ENCODE measurements at places on chromosomes 12 and 14.

DNA sequence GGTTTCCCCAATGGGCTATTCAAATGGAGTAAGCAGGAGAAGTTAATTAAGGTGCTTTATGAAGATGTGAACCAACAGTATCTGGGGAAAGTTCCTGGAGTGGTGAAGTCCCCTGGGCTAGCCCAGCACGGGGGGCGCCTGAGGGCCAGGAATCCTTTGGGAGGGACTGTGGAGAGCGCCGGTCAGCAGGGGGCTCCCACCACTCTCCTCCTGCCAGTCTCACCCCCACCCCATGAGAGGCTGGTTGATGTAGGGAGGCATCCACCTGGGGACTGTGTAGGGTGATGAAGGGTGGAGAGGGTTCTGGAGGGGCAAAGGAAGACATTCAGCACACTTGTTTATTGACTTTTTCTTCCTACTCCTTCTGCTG, 4.4 kb downstream of the CEBPE start:
- H3K36me3 ChIP-seq = no peaks in the 10 kb centered on the region
- DNase-seq = no peak
- H3K27ac ChIP-seq = peak overlapping the region; percentile 63
- H3K27me3 ChIP-seq = no peaks in the 10 kb centered on the region
- peaks cover 56% of the 10 kb centered on the region for H3K4me1 ChIP-seq

- H3K4me1 ChIP-seq = peaks cover 12% of the 10 kb centered on the region
- no peak for DNase-seq
- H3K27ac ChIP-seq = peak overlapping the region; percentile 97
- H3K36me3 ChIP-seq = peaks cover 14% of the 10 kb centered on the region
These were observed 1.4 kb downstream of the C1RL start for GRCh38 chr12:7107636-7108002.

GRCh38 chr14:100645196-100645981, 58.2 kb upstream of the BEGAIN start:
- H3K4me3 ChIP-seq = no peak overlapping the region
- H3K4me1 ChIP-seq = no peaks in the 10 kb centered on the region

GRCh38 chr14:32584079-32584478, 255.0 kb downstream of the AKAP6 start:
- H3K4me1 ChIP-seq = no peaks in the 10 kb centered on the region
- DNase-seq = no peak
- no peaks in the 10 kb centered on the region for H3K36me3 ChIP-seq
- no peak overlapping the region for H3K27ac ChIP-seq

- no peak overlapping the region for H3K27ac ChIP-seq
- H3K27me3 ChIP-seq = no peaks in the 10 kb centered on the region
- H3K36me3 ChIP-seq = no peaks in the 10 kb centered on the region
- DNase-seq = no peak
- no peaks in the 10 kb centered on the region for H3K4me1 ChIP-seq
These were observed 29.5 kb downstream of the TXNDC16 start for GRCh38 chr14:52522581-52523345.

DNA sequence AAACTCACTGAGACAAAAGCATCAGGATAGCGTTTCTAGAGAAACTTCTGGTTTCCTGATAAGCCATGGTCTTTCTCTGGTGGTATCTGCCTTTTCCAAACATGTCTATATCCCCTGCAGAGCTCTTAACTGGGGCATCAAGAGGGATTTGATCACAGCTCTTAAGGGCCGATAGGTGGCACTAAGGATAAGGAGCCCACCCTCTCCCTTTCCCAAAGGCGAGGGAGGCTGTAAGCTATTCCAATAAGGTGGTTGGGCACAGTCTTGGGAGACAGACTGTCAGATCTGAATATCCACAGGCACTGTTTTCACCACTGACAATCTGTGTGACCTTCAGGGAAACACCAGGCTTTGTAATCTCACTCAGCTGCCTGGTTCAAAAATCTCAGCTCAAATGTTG, 206.0 kb downstream of the ADGRD1 start:
- H3K4me3 ChIP-seq = no peak overlapping the region
- H3K27me3 ChIP-seq = peaks cover 21% of the 10 kb centered on the region
- no peak overlapping the region for H3K27ac ChIP-seq
- H3K36me3 ChIP-seq = no peaks in the 10 kb centered on the region

- H3K27ac ChIP-seq = no peak overlapping the region
- no peaks in the 10 kb centered on the region for H3K4me1 ChIP-seq
- DNase-seq = no peak
- H3K27me3 ChIP-seq = no peaks in the 10 kb centered on the region
- no peaks in the 10 kb centered on the region for H3K36me3 ChIP-seq
These were observed 412.7 kb upstream of the SEL1L start for GRCh38 chr14:81946375-81946774.

- no peak overlapping the region for H3K4me3 ChIP-seq
- H3K36me3 ChIP-seq = no peaks in the 10 kb centered on the region
- H3K27me3 ChIP-seq = peaks cover 6% of the 10 kb centered on the region
- DNase-seq = no peak
- H3K4me1 ChIP-seq = no peaks in the 10 kb centered on the region
- no peak overlapping the region for H3K27ac ChIP-seq
These were observed 160.5 kb downstream of the ANO2 start for GRCh38 chr12:5784462-5785130.

GRCh38 chr14:52494444-52494843, 57.9 kb downstream of the TXNDC16 start:
- no peaks in the 10 kb centered on the region for H3K4me1 ChIP-seq
- H3K36me3 ChIP-seq = no peaks in the 10 kb centered on the region
- H3K27ac ChIP-seq = no peak overlapping the region

DNA sequence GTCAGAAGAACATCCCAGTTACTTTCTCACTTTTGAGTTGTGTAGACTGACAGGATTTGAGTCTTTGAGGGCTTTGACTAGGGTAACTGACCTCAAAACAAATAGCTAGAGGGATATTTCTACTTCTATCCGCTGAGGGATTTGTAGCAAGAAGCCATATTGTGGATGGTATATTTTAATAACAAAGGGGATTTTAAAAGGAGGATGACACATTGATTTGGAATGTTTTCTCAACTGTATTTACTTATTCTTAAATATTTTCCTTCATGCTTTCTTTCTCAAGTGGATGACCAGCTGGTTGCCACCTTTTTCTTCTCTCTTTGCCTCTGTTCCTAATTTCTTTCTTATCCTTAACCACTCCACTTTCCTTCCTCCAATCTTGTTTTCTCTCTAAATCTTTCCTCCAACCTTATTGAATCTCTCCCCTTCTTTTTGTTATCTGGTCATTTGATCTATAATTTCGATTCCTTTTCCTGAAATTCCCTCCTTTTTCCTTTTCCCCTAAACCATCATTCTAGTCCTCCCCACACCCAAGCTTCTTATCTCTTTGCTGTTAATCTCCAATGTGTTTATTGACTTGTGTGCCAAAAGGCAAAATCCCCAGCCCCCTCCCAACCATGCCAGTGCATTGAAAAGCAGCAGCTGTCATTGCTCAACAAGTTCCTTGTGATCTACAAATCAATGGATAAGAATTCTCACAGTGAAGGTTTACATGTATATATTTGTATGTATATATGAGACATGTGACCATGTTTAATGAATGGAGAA, 411.6 kb downstream of the RAD51B start:
- H3K27ac ChIP-seq = peak overlapping the region; percentile 75
- DNase-seq = no peak
- H3K4me1 ChIP-seq = peaks cover 39% of the 10 kb centered on the region
- H3K27me3 ChIP-seq = no peaks in the 10 kb centered on the region
- H3K4me3 ChIP-seq = no peak overlapping the region

- peaks cover 87% of the 10 kb centered on the region for H3K27me3 ChIP-seq
- peaks cover 15% of the 10 kb centered on the region for H3K4me1 ChIP-seq
- peak overlapping the region; percentile 15 for H3K4me3 ChIP-seq
- H3K36me3 ChIP-seq = no peaks in the 10 kb centered on the region
These were observed 4.9 kb upstream of the AQP6 start for GRCh38 chr12:49967777-49968250.

- peaks cover 5% of the 10 kb centered on the region for H3K4me1 ChIP-seq
- H3K36me3 ChIP-seq = no peaks in the 10 kb centered on the region
- no peaks in the 10 kb centered on the region for H3K27me3 ChIP-seq
- no peak overlapping the region for H3K27ac ChIP-seq
These were observed 457.7 kb upstream of the SYT1 start for GRCh38 chr12:78406828-78407227.

DNA sequence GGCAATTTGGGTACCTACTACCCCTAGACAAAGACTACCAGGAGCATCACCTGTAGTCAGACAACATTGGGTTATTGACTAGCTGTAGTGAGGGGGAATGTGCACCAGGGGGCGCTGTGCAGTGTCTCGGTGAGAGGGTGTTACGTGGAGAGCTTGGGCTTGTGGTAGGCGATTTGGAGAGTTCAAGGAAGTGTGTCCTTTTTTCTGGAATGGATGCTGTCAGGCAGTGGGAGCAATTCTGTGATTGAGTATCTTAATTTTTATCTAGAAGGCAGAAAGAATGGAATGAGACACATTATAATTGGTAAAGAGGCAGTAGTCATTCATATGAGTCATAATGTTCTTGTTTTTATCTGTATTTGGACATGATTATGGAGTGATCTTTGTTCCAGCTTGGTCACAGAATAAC, 187.7 kb downstream of the GALC start:
- H3K4me3 ChIP-seq = no peak overlapping the region
- no peaks in the 10 kb centered on the region for H3K4me1 ChIP-seq
- DNase-seq = no peak

DNA sequence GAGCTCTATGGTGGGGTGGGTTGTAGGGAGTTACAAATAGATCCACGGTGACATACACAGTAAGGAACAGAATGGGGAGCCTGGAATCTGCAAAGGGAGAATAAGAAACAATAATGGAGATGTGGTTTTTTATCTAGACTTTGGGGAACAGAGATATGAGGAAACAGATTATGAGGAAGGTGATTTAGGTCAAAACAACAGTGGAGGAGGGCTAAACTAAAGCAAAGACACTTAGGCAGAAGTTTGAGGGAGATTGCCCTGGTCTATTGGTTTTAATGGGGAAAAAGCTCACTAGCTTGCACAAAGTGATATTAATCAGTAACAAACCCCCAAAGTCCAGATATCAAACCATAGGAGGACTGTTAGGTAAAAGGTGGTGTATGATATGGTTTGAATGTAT, 144.5 kb upstream of the DYRK2 start:
- no peak overlapping the region for H3K4me3 ChIP-seq
- DNase-seq = no peak
- H3K27me3 ChIP-seq = no peaks in the 10 kb centered on the region

DNA sequence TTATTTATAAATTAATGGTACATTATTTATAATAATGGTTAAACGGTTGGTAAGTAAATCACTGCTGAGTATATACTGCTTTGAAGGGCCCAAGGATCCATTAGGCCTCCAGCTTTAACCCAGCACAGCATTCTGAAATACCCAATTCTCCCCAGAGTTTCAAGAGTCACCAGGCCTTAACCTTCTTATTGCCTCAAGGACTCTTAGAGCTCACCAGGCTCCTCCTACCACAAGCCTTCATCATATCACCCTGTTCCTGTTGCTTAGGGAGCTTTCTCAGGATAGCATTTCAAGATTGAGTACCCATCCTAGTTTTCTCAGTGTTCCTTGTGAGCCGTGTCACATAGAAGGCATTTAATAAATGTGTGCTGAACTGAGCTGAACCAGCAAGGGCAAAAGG, 242.5 kb downstream of the FBXL14 start:
- no peaks in the 10 kb centered on the region for H3K27me3 ChIP-seq
- H3K27ac ChIP-seq = no peak overlapping the region
- no peak for DNase-seq
- H3K4me3 ChIP-seq = no peak overlapping the region

DNA sequence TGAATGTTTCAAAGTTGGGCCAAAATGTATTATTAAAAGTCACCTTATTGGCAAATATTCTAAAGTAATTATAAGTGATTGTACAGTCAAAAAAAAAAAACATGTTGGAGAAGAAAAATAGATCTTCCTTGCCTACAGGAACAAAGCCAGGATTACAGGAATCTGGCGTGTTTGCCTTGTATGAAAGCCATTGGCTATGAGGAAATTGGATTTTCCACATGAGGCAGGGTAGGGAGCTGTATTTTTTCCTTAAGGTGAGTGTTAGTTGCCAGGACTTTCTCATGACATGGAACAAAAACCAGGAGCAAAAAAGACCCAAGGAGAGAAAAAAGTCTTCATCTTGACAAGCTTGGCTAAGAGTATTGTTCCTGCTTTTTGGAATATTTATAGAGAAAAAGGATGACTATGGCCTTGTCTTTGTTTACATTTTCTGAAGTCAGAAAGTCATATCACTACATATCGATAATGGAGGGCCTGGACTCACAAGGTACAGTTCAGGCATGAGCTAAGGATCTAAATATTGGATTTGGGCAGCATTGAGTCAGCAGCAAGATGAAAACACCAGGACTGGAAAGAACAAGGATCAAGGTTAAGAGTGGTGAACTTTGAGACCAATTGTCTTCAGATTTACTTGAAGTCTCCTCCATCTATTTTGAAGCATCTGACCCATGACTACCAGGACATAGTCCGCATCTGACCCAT, 68.4 kb upstream of the FLRT2 start:
- no peaks in the 10 kb centered on the region for H3K36me3 ChIP-seq
- no peaks in the 10 kb centered on the region for H3K27me3 ChIP-seq
- no peak for DNase-seq
- H3K4me1 ChIP-seq = no peaks in the 10 kb centered on the region

DNA sequence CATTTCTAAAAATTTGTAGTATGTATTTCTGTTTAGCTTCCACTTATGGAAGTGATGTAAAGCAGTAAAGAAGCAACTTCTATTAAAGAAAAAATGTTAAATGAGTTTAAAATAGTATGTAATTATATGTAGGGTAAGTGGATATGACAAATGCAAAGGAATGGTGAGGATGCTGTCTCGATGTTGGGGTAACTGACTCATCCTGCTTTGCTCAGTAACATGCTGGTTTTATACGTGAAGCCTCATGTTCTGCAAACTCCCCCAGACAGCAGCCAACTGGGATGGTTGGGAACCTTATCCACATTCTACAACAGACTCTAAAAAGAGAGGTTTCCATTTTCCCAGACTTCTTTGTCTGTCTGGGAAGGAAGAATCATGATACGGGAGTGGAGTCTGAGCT, 1006.4 kb upstream of the TMEM132C start:
- no peaks in the 10 kb centered on the region for H3K27me3 ChIP-seq
- H3K4me3 ChIP-seq = no peak overlapping the region
